ENCODE measurements at places on chromosomes 3 and 15.

DNA sequence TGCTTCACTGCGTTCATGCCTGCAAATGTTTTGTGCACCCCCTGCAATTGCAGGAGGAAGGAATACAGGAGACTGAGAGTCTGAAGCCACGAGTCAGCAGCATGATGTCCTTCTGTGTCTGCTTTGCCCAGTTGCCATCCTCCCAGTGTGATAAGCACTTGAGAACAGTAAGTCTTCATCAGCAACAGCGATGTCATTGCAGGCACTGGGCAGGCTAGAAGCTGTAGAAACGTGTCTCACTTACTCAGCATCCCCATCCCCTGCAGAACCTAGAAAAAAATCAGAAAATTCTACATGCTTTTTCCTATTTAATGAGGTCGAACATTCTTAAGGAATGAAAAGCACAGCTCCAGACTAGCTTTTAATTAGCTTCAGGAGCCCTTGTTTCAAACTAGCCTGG is 156.5 kb upstream of the LPP start:
- DNase-seq, result no peak

- no peak for DNase-seq
Observed at GRCh38 chr3:144317961-144318360, 346.3 kb downstream of the DIPK2A start.

DNA sequence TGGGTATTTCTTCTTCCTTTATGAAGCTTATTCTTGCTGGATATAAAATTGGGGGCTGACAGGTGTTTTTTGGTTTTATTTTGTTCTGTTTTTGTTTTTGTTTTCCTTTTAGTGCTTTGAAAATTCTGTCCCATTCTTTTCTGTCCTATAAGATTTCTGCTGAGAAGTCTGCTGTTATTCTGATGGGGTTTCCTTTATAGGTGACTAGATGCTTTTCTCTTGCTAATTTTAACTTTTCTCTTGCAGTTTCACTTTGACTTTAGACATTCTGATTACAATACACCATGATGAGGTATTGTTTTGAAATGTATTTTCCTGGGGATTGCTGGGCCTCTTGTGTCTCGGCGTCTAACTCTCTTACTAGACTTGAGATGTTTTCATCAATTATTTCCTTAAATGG is 22.8 kb downstream of the TTC14 start:
- DNase-seq, result no peak

- DNase-seq, result no peak
Observed at GRCh38 chr15:83926116-83926515, 272.2 kb downstream of the ADAMTSL3 start.

DNA sequence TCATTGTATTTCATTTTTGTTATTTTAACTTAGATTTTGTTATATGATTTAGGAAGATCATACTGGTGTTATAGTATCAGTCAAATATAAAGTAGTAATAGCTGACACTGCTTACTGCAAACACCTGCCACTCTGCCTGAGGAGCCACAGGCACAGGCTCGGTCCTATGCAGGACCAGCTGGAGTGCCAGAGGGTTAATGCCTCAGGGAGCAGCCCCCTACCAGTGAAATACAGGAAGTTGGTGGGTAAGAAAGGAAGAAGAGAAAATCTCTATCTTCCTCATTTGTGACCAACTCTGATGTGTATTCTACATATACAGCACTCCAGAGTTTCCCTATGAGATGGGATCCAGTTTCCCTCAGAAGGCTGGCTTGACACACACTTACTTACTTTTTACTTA is 593.3 kb downstream of the UNC13C start:
- DNase-seq, result no peak

DNA sequence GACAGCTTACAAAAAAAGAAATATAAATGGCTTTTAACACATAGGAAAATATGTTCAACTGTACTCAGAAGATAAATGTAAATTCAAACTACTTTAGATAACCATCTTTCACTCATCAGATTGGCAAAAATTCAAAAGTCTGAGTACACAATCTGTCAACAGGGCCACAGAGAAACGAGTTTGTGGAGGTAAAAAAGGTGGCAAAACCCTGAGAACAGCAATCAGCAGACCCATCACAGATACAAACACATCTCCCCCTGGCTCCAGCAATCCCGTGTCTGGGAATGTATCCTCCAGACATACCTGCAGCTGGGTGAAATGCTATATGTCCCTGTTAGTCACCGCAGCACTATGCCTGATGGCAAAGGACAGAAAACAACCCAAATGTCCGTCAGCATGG is 149.5 kb downstream of the OSBPL10 start:
- DNase-seq, result no peak

DNA sequence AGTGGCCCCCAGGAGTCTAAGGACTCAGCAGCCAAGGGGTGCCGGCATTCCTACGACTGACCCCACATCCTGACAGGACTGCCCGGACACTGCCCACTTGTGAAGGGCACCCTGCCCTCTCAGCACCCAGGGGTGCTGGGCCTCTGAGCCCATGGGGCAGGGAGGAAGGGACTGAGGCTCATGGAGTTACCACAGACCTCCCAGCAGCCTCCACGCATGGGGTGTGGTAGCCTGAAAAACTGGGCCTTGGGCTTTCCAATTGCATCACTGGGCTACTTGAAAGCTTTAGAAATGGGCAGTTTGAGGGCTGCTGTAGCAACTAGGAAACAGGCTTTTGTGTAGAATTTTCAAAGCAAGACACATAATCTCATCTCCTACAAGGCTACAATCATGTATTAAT is 13.2 kb downstream of the TKT start:
- no peak for DNase-seq

DNA sequence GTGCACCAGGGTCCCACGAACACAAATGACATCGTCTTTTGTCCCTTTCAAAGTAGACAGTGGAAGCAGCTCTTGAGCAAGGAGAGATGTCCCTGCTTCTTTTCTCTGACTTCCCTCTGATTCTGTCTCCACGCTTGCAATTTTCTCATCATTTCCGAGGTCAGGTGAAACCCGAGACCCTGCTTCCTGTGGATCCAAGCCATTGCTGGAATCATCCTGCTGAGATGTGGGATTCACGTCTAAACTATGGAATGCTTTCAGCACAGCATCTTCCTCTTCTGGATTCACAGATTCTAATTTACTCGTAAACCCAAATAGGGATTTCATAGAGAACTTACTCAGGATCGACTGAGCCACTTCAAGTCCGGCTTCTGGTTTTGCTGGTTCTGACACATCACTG is 127.1 kb downstream of the FMN1 start:
- DNase-seq, result no peak

DNA sequence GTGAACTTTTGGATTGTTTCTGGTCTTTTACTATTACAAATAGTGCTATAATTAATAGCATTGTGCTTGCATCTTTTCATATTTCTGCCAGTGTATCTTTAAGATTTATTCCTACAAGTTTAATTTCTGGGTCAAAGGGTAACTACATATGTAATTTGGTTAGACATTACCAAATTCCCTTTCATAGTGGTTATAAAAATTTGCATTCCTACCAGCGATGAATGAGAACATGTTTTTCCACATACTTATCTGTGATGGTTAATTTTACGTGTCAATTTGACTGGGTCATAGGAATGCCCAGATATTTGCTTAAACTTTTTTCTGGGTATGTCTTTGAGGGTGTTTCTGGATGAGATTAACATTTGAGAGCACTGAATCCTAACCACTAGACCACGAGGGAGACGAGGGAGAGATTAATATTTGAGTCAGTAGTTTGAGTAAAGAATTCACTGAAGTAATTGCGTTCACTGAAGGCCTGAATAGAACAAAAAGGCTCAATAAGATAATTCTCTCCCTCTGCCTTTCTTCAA is 132.3 kb upstream of the NEO1 start:
- no peak for DNase-seq

GRCh38 chr3:146895026-146895749 is 290.0 kb upstream of the PLSCR5 start:
- no peak for DNase-seq

- DNase-seq, result no peak
Observed at GRCh38 chr15:69305204-69305931, 6.7 kb downstream of the PAQR5 start.

DNA sequence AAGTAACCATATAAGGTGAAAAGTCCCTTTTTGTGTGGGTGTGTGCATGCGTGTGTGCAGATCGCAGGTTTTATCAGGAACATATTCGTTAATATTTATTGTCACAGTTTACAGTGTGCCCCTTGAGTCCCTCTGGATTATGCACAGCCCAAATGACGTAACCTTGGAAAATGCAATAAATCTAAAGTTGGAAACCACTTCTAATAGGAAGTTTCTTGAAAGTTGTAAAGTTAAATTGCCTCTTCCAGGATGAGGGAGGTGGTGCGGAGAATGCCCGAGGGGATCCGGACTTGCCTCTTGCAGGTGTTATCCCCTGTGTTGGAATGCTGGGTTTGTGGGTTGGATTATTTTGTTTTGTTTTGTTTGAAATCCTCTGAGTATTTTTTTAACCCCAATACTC is 143.3 kb downstream of the CMSS1 start:
- no peak for DNase-seq

DNA sequence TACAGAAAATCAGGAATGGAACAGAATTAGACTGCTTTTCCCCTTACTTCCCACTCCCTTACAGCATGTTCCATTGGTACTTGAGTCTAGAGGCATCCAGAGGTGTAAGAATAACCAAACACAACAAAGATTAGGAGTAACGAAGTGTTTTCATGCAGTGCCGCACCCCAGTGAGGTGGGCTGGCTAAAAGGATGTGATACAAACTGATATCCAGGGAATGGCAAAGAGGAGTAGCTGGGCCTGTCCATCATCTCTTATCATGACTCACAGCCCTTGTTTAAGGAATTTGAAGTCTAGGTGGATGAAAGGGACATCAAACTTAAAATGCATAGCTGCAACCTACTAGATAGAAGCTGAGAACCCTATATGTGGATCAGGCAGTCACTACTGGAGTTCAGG is 16.4 kb downstream of the SCG5 start:
- DNase-seq, result no peak

DNA sequence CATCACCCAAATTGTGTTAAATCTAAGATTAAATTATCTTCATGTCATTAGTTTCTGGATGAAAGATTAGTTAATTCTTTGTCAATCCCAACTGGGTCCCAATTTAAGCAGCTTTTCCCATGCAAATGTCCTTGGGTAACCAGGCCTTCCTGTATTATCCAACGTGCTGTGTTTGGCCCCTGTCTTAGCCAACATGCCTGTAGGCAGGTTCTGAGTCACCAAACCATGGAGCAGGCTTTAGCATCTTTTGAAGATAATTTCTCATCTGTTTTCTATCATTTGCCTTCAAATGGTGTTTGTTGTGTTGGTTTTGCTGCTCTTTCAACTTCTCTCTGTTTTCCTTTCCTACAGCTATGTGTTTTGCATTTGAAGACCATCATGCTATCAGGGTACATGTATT is 216.2 kb downstream of the ITPR1 start:
- no peak for DNase-seq

GRCh38 chr3:61564395-61565059 is 3.2 kb downstream of the PTPRG start:
- no peak for DNase-seq

DNA sequence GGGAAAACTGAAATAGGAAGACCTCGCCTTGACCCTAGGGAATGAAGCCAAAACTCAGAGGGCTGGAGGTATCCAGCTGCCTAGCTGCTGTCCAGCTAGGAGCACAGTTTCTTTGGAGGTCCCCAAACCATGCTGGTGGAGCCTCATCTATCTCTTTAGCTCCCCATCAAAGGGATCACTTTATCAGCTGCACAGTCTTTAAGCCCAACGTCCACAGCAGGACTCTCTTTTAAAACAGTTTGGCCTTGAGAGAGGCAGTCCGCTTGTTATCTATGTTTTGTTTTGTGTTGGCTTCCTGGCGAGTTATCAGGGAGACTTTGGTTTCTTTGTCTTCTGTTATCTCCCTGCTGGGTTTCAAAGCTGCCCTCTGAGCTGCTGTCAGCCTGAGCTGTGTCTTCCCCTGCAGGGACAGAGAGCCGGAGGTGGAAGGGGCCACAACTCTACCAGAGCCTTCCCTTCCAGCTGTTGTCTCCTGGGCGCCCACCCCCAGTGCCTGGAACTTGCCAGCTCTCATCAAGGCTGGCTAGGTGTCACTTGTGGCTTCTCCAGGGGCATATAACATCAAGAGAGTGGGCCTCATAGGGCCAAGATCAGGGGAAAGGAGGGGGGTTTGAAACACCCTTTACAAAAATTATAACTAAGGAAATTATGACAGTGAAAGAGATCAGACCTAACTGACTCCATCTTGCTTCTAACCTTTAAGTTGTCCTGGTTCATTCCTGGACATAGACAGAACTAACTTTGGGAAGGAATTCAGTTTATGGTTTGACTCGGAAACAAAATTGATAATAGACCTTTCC is 61.4 kb upstream of the C15orf39 start:
- DNase-seq, result no peak

DNA sequence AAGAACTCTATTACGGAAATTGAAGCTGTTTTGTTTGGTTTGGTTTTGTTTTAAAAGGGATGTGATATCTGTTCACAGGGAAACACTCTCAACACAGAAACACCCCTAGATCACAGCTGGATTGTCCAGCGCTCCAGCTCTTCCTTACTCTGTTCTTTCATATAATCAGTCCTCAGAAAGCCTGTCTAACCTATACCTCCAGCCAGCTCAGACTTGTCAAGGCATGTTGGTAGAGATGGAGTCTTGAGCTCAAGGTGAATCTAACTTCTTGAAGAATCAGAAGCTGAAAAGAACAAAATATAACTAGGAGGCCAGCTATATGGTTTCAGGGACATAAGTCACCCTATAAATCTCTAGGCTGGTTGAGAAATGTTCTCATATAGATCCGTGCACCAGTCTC is 110.2 kb upstream of the EPHA3 start:
- no peak for DNase-seq

All from activated CD4-positive, alpha-beta T cell treated with anti-CD3 and anti-CD28 coated beads for 24 hours (primary cell).